ENCODE measurements at places on chromosomes 2 and 18.

DNA sequence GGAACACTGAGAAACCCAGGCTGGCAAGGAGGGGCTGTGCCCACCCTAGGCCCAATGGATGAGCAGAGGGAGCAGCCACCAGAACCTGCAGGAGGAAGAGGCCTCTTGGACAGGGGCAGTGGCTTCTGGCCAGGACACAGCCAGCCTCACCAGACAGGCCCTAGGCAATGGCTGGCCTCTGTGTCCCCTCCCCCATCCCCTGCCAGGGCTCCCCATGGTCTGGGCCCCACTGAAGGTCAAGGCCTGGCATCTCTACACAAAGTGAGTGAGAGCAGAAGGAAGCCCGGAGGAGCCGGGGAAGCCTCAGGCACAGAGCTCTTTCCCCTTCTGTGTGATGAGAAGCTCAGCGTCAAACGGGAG is 6.3 kb downstream of the PRLH start:
- no peak for DNase-seq

- DNase-seq: no peak
Observed at GRCh38 chr2:96345438-96345837, 9.9 kb downstream of the NCAPH start.

DNA sequence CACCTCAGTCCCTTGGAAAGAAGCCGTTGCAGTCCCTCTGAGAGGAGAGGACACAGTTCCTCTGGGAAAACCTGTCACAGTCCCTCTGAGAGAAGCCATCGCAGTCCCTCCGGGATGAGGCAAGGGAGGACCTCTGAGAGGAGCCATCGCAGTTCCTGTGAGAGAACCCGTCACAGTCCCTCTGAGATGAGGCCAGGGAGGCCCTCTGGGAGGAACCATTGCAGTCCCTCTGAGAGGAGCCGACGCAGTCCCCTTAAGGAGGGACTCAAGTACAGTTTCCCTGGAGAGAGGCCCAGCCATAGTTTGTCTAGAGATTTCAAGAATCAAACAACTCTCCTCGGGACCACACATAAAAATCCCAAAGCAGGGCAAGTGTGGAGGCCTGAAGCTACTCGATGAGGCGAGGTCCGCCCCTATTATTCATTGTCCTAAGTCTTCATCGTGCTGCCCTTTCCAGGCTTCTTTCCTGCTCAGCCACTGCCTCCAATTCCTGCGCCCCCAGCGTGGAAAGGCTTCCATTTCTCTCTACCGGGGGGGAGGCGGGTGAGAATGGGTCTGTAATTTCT is 630 bp upstream of the ZNF512 start:
- no peak for DNase-seq

GRCh38 chr2:219551441-219552381 is 7.9 kb downstream of the TMEM198 start:
- peak; percentile 73 for DNase-seq

- no peak for DNase-seq
Observed at GRCh38 chr2:166173263-166173662, 45.4 kb upstream of the SCN1A start.

DNA sequence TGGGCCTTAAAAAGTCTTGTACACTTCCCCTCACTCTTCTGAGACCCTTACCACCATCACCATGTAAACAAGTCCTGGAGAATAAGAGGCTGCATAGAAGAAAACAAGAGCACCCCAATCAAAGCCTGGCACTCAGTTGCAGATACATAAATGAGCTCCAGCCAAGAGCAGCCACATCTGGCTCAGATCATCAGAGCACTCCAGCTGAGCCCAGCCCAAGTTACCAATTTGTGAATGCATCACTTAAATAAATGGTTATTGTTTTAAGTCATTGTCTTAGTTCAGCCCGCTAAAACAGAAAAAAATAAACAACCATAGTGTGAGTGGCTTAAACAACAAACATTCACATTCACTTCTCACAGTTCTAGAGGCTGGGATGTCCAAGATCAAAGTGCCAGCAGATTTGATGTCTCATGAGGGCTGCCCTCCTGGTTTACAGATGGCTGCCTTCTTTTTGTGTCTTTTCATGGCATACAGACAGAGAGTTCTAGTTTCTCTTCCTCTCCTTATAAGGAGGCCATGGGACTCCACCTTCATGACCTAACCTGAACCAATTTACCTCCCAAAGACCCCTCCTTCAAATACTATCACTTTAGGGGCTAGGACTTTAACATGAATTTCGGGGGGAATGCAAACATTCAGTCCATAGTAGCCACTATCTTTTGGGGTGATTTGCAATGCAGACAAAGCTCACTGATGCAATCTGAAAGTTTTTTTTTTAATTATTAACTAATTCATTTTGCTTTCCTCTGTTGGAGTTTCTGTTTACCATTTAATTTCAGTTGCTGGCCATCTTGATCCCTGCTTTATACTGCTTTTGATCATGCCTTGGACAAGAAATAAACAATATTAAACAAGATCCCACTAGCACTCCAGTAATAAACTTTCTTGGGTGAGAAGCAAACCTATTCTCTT is 187.5 kb upstream of the ACVR2A start:
- no peak for DNase-seq

DNA sequence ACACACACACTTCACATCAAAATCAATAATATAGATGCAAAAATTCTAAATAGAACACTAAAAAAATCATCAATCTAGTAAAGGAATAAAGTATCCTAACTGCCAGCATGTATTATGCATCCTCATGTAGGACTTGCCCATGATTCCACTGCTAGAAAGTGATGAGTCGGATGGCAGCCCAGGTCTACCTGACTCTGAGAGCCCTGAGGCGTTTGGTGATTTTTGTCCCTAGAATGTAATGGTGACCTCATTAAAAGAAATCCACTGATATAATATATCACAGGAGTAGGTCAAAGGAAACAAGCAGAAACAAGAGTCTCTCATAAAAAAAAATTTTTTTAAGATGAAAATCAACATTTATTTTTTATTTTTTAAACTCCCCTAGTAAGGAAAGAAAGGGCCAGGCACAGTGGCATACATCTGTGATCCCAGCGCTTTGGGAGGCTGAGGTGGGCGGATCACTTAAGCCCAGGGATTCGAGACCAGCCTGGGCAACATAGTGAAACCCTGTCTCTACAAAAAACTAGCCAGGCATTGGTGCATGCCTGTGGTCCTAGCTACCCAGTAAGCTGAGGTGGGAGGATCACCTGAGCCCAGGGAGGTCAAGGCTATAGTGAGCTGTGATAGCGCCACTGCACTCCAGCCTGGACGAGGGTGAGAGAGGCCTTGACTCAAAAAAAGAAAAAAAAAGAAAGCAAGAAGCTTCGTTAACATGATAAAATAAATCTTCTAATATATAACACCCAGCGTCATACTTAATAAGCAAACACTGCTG is 24.4 kb upstream of the ACTG2 start:
- DNase-seq: no peak

DNA sequence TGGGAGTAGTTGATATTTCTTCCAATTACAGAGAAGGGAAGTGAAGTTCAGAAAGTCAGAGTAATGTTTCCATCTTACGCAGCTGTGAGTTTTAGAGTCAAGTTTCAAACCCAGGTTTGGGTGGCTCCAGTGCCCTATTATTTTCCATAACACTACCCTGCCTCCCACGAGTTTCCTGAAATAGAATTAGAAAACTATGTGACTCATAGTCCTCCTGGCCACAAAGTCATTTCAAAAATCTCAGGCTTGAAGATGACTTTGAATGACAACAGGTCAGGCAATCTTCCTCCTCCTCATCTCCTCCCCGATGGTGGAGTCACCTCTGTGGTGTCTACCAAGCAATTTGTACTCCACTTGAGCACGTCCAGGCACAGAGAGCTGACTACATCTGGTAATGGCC is 212.3 kb upstream of the TRIB2 start:
- peak; percentile 78 for DNase-seq

DNA sequence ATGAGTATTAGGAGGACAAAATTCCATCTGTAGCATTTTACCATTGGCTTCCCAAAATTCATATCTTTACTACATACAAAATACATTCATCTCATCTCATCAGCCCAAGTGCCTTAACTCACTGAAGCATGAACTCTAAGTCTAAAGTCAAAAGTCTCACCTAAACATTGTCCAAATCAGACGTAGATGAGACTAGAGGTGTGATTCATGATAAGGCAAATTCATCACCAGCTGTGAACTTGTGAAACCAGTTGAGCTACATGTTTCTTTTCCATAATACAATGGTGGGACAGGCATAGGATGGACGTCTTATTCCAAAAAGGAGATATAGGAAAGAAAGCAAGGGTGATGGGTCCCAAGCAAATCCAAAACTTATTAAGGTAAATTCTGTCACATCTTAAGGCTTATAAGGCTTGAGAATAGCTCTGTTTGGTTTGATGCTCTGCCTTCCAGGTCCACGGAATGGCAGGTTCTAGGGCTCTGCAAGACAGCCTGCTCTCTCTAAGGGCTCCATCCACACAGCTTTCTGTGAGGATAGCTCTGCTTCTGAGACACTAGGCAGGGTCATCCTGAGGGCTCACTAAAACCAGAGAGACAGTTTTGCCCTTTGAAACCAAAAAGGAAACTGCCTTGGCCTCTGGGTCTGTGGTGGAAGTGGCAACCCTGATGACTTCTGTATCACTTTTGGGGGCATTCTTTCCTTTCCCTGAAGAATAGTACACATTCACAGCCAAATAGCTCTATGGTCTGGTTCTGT is 9.6 kb downstream of the IFIH1 start:
- no peak for DNase-seq

DNA sequence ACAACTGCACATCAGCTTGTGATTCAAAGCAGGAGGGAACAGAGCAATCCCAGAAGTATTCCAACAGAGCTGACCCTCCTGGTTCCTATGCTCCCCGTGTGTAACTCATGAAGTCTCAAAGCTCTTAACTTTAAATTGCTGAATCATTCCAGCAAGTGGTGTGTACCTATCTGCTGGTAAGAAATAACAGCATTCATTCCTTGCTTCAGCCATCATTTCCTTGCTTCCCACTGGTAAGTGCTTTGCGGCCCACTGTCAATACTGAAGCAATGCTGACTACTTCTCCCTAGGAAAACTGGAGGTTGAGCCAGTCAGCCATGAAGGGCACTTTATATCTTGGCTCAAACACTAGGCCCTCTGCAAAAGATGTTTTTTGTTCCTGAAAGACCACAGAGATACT is 222.4 kb downstream of the EXOC6B start:
- DNase-seq: peak; percentile 4

DNA sequence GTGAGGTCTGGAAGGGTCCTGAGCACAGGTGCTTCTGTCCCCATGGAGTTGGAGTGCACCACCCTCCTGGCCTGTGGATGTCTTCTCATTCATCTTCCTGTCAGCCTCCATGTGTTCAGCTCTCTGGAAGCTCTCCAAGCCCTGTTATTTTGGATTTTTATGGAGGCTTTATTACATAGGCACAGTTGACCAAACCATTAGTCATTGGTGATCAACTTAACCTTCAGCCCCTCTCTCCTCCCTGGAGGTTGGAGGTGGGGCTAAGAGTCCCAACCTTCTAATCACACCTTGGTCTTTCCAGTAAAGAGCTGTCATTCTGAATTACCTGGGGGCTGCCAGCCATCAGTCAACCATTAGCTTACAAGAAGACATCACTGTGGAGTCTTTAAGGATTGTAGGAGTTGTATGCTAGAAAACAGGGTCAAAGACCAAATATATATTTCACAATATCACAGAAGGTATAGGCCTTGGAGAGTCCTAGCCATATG is 7.5 kb upstream of the MCFD2 start:
- DNase-seq: peak; percentile 71

DNA sequence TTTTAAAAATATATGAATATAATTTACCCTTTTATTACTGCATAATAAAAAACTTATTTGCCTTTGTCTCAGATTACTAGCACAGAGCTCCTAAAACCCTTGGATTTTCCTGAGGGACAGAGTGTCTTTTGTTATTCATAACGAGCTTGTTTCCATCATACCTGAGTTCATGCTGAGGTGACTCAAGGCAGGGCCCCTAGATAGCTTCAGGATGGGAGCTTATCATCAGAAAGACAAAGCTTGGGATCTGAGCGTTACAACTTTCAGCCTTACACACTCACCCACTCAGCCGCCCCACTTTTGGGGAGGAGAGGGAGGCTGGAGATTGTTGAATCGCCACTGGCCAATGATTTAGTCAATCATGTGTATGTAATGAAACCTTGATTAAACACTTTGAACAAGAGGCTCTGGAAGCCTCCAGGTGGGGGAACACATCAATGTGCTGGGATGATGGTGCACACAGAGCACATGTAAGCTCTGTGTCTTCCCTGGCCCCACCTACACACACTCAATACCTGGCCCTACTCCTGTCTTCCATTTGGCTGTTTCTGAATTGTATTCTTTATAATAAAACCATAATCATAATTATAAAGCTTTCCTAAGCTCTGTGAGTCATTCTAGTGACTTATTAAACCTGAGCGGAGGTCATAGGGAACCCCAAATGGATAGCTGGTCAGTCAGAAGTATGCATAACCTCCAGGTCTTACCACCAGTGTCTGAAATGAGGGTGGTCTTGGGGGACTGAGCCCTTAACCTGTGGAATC is 28.5 kb upstream of the DNAH7 start:
- no peak for DNase-seq

GRCh38 chr2:48779019-48779716 is 23.6 kb upstream of the LHCGR start:
- no peak for DNase-seq

- DNase-seq: no peak
Observed at GRCh38 chr18:12861637-12862036, 22.4 kb downstream of the PTPN2 start.

- DNase-seq: no peak
Observed at GRCh38 chr2:239876271-239876947, 148.7 kb downstream of the NDUFA10 start.

DNA sequence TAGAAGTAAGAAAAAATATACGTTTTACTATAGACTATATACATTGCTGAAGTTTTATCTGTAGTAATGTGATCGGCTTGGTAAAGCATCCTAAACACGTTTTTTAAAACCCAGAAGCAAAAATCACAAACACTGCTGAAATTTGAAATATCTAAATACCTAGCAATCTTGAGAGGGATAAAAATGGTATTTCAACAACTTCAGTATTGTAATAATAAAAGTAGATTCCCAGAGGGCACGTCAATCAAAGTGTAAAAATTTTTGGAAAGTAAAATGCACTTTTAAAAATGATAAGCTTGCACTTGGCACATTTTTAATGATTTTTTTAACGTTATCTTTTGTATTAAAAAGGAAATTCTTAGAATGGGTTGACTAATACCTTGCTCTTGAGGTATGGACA is 1.6 kb downstream of the ZC3H6 start:
- DNase-seq: no peak

- no peak for DNase-seq
Observed at GRCh38 chr2:57758686-57759085, 287.9 kb upstream of the VRK2 start.
